ENCODE measurements at places on chromosomes 3 and 15.

DNA sequence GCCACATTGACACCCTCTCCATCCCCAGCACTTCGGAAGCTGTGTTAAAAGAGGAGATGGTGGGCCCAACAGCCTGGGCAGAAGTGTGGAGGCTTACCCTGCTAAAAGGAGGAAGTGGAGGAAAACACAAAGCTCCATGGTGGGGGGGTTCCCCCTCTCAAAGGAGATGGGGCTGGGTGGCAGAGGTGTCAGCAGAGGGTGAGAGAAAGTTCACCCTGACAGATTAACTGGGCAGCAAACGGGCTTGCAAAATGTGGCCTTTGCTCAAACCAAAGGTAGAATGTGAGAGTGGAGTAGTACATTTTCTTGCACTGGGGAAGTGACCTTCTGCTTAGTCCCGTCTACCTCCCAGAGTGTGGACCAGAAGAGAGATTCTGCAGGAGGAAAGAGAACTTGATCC lies 44.7 kb downstream of the MYO1E start:
- no peak for DNase-seq

- no peak for DNase-seq
Measured at GRCh38 chr3:115823083-115823482, 199.8 kb downstream of the GAP43 start.

- no peak for DNase-seq
Measured at GRCh38 chr15:41543521-41543870, 561 bp downstream of the RPAP1 start.

DNA sequence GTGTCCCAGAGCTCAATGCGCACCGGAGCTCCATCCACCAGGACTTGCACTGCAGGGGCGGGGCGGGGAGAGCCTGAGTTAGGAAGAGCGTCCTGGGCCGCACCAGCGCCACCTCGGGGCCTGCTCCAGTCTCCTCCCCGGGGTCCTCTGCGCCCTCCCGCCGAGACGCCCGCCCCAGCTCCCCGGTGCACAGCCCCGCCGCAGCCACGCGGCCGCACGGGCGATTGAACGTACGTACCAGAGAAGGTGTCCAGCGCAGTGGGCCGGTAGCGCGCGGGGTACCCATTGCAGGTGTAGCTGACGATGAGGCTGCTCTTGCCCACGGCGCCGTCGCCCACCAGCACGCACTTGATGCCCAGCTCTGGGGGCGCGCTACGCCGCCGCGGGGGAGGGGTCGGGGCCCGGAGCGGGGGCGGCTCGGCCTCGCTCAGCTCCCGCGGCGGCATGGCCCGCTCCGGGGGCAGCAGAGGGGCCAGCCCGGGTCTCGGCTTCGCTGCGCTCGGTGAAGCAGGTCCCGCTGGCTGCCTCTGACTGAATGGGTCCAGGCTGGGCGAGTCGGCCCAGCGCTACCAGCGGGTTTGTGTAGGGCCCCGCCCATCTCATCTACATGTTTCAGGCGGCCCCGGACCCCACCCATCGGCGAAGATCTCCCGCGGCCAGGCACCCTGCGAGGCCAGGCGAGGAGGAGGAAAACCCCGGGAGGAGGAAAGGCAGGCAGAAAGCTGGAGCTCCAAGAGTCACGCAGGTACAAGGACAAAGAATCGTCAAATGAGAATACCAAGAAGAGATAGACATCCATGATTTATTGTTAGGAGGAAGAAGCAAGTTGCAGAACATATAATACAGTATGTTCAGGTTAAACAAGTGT lies at the start of gene RHOV:
RHOV (minus strand) TSS at position 541 of the 868 bp plus-strand sequence; CDS start at position 446, 95 bp downstream.
- no peak for DNase-seq

DNA sequence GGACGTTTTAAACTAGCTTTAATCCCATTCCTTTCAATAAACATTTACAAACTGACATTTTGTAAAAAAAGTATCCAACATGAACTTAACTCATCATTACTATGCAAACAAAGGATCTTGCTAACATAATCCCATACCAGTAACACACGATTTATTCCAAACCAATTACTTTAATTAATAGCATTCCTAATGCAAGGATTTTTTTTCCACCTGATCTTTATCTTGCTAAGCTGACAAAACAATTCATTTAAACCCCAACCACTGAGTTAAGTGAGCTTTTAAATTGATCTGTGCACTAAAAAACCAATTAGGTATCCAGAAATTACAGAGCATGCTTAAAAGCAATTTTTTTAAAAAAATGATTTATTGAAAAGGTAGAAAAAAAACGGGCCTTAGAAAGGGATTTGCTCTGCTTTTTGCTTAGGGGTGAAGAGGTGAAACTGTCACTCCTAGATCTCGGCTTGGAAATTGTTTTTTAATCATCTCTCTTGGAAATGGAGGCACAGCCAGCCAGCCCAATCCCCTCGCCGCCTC lies 1.2 kb downstream of the SH3BP5 start:
- DNase-seq, result no peak

DNA sequence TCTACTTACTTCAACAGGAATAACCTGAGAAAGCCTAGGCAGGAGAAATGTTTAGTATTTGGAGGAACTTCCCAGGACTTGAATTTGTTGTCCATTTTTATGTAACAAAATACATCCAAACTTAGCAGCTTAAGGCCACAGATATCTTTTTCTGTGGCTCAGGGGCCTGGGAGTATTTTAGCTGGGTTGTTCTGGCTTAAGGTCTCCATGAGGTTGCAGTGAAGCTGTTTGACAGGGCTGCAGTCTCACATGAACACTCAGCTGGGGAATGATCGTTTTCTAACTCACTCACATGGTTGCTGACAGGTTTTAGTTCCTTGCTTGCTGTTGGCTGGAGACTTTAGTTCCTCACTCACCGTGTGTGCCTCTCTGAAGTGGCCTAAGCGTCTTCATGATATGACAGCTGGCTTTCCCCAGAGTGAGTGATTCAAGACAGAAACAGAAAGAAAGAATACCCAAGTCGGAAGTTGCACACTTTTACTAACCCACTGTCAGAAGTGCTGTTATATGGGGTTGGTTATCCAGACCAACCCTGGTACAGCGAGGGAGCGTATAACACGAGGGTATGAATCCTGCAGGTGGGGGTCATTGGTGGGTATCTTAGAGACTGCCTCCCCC lies 229.7 kb upstream of the TBL1XR1 start:
- DNase-seq, result no peak

GRCh38 chr3:8371085-8371551 lies 130.5 kb upstream of the LMCD1 start:
- no peak for DNase-seq

DNA sequence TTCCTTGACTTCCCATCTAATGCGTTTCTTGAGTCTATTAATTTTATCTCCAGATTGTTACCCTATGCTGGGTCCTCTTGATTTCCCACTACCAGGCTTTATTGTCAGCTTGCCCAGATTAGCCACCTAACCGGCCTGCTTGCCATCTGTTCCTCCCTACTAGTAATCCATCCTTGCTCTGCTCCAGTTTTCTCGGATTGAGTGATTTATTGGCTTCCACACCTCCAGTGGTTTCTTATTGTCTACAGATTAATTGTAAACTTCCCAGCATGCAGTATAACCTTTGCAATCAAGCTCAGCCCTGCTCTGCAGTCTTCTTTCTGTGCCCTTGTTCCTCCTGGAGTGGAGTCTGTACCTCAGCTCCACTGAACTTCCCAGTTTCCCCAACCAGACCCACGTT lies 63.4 kb downstream of the ARHGEF26 start:
- DNase-seq, result no peak

- DNase-seq, result no peak
Measured at GRCh38 chr3:182389071-182389815, 404.1 kb upstream of the ATP11B start.

- DNase-seq, result no peak
Measured at GRCh38 chr15:74773329-74773728, 8.6 kb upstream of the CSK start.

DNA sequence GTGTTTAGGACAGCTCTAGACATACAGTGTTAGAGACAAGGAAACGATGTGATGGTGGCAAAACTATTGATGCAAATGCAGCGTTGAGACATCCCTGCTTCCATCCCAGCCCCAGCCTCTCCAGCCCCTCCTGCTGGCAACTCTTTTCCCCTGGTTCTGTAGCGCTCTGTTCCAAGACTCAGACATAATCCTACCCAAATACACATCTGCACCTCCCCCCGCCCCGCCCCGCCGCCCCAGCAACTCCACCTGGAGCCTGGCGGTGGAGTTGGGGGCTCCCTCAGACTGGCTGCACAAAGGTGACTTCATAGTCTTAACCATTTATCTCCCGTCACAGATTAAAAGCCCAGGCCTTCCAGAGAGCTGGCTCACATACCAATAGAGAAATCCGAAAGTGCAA lies 7.2 kb upstream of the SEC22A start:
- DNase-seq, result peak; percentile 5

GRCh38 chr3:52703341-52703740 lies 2.2 kb downstream of the GLT8D1 start:
- no peak for DNase-seq

- no peak for DNase-seq
Measured at GRCh38 chr3:172726380-172726779, 15.5 kb upstream of the NCEH1 start.

DNA sequence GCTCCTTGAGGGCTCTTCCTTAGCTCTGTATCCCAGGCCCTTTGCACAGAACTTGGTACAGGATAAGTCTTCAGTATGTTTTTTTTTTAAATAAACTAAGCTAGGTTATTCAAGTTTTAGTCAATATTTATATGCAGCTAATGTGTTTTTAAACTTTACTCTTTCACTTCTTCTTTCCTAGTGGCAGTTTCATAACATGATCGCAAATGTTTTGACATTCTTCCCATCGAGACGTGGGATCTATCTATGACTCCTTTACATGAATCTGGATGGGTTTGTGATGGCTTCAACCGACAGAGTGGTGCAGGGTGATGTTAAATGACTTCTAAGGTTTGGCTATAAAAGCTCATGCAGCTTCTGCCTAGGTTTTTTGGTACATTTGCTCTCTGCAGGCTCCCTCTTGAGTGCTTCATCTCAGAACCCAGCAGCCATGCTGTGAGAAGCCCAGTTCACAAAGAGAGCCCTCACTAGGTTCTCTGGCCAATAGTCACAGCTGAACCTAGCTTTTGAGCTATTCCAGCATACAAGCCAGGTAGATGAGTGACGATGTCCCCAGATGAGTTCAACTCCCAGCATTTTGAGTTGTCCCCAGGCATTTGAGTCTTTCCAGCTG lies 13.5 kb upstream of the MECOM start:
- no peak for DNase-seq

DNA sequence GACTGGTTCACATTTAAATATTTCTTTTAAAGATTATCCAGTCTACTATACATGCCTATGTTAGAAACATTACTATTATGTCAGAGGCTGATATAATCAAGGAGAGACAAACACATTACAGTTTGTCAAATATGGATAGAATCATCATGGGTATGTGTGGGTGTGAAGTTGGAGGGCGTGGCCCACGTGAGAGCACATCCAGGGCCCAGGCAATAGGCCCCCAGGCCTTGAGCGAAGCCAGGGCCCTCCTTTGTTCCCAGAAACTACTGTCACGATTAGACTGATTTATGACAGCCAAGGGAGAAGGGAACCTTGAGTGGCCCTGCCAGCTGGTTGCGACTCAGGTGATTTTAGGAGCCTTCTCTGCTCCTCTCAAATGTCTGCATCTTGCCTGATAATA lies 26.9 kb upstream of the LDHAL6B start:
- no peak for DNase-seq

DNA sequence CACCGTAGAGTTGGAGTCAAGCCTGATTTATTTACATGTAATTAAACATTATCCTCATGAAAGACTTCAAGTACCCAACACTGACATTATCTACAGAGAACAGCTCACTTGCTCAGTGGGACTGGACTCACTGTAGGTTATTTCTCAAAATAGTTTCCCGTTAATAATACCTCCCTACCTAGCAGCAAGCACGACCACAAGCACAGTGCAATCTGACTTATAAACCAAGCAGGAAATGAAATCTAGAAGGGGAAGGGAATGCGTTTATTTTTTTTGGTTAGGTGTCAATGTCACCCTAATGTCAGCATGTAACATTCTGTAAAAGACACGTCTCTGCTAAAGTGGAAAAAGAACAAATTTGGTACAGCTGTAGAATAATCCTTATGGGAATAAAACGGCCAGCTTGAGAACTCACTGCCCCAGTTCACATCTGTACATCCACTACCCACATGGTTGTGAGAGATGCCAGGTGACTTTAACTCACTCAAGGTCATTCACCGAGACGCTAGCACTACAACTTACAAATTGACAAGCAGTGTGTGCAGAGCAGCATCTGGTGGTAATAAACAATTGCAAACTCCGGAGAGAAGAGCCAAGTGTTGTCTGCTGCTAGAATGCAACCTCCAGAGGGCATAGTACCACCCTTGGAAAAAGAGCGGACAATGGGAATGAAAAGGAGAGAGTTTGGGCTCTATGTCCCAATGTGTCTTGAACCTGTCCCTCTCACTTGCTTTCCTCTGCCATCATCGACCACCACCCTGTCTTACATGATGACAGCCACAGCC lies 242.5 kb downstream of the CADPS start:
- no peak for DNase-seq

DNA sequence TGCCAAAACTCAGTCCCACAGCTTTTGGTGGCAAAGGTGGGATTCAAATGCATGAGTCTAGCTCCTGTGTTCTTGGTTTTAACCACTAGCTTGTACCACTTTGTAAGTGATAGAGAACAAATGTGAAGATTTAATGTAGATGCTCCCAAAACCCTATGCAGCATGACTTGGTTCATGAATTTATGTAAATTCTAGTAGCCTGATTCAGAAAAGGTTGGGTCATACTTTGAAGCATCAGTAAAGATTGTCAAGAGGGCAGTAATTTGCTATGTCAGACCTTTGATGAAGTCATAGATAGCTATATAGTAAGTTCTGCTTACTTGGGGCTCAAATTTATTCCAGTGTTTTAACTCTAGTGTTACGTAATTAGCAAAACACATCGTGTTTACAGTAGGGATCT lies 75.6 kb downstream of the VPS8 start:
- DNase-seq, result no peak

GRCh38 chr3:68088216-68088615 lies 433.8 kb upstream of the SUCLG2 start:
- no peak for DNase-seq

DNA sequence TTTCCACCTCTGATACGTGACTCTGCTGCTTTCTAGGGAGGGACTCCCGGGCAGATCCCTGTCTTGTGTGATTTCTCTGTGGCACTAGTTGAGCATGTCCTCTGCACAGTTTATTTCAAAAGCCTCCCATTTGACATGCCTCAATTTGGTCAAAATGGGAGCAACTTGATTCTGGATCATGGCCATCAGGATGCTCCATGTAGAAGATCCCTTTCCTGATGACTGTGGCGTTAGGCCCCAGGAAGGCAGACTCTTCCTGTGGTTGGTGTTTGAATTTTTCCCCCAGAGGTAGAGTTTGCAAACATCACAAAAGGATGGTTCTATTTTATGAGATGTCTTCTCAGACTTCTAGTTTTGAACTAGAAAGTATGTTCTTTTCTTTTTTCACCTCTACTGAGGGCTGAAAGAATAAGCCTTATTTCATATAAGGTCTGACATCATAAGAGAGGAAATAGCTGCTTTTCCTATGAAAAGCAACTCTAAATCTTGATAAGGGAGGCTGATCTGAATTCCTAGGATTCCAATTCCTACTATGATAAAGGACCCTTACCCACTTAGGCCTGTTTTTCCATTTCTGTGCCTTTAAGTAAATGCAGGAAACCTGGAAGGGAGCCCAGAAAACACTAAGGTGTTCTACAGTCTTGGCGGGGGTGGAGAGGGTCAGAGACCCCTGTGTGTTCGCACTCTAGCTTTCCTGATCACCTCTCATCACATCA lies 243.8 kb upstream of the CHRM5 start:
- no peak for DNase-seq

All from substantia nigra (tissue), 51 donors.